NCI-H345 (cell line): ENCODE measurements at places on chromosomes 3 and 15.

- DNase-seq = peak; percentile 33
Observed at GRCh38 chr15:90529371-90530249, at the start of gene CRTC3. CRTC3 (plus strand) TSS chr15:90529923; CDS start chr15:90530072, 149 bp downstream.

- no peak for DNase-seq
Observed at GRCh38 chr15:69794645-69795469, 302.9 kb downstream of the TLE3 start.

GRCh38 chr15:84859144-84859543, 25.3 kb upstream of the SLC28A1 start:
- no peak for DNase-seq

DNA sequence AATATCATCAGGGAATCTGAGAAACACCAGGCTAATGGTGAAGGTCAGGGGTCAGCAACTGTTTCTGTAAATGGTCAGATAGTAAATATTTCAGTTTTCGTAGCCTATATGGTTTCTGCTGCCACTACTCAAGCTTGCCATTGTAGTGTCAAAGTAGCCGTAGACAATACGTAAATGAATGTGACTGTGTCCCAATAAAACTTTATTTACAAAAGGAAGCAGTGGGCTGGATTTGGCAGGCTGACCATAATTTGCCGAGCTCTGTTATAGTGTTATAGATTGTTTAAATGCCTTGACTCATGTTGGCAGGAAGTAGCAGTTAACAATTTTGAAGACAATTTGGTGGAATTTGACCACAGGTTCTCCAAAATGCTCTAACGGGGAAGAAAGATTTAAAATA, 548.2 kb downstream of the FOXP1 start:
- no peak for DNase-seq

DNA sequence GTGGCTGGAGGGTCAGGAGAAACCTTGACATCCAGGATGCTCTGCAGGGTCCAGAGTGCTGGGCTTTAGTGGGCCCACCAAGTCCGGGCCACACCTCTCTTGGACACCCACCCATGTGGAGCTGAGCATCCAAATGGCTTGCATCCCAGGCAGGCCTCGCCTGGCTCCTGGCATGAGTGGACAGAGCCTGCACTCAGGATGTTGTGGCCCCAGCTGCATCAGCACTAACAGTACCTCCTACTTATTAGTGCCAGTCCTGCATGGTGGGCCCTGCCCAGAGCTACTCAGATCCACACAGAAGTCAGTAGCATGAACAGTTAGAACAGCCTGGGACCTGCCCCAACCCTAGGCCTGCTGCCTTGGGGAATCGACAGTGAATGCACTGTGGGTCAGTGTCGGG, 42.2 kb upstream of the MRPS22 start:
- no peak for DNase-seq

DNA sequence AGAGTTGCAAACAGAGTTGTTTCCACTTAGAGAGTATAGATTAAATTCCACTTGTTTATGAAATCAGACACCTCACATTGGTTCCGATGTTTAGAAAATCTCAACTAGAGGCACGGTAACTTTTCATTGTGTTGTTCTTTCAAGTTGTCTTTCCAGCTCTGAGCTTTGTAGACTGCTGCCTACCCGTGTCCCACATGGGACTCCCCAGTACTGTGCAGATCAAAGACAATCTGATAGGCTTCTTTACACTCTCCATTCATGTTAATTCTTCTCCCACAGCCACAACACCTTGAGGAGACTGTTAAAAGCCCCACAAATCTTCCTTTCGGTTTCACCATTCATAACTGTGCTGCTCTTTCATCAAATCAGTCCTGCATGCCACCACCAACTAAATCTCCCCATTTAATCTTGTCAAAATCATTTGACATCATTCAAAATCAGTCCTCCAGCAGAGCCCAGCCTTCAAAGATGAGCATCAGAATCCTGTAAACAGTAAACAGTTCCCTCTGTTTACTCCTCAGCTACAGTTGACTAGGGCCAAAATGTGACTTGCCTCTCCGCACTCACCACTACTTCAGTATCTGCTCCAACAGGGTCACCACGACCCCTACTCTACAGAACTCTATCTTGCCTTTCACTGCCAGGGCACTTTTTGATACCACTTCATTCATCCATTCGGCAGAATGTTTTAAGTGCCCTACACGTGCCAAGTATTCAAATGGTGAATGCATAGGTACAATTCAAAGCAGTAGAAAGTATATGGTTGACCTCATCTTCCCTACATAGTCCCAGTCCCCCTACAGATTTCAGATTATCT, 8.3 kb downstream of the ANXA2 start:
- no peak for DNase-seq

GRCh38 chr3:142961539-142961938, 1.9 kb downstream of the PAQR9 start:
- no peak for DNase-seq

GRCh38 chr15:63887630-63888029, 53.9 kb upstream of the HERC1 start:
- no peak for DNase-seq

DNA sequence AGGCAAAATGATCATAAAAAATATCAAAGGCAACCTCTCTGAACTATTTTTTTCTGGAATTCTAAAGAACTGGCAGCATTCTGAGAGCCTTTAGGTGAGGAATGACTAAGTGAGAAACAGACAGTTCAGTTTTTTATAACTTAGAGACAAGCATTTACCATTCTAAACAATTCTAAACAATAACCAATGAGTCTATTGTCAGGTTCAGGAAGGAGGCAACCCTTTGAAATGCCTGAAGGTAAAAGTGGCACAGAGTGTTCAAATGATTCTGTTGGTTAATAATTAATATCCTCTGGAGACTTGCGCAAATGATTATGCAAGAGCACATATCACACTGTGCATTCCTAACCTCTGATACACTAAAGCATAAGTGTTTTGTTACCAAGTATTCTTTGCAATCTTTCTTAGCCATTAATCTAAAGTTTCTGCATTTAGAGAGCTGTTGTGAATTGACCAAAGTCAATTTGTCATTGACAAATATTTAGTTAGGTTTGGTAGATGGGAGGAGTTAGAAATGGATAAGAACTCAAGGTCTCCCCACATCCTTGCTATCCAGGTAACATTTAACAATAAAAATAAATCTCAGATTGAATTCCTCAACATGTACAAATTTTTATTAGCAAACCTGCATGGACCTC, 9.2 kb upstream of the TGFBR2 start:
- no peak for DNase-seq

GRCh38 chr3:14358426-14359211, 43.8 kb upstream of the SLC6A6 start:
- no peak for DNase-seq

DNA sequence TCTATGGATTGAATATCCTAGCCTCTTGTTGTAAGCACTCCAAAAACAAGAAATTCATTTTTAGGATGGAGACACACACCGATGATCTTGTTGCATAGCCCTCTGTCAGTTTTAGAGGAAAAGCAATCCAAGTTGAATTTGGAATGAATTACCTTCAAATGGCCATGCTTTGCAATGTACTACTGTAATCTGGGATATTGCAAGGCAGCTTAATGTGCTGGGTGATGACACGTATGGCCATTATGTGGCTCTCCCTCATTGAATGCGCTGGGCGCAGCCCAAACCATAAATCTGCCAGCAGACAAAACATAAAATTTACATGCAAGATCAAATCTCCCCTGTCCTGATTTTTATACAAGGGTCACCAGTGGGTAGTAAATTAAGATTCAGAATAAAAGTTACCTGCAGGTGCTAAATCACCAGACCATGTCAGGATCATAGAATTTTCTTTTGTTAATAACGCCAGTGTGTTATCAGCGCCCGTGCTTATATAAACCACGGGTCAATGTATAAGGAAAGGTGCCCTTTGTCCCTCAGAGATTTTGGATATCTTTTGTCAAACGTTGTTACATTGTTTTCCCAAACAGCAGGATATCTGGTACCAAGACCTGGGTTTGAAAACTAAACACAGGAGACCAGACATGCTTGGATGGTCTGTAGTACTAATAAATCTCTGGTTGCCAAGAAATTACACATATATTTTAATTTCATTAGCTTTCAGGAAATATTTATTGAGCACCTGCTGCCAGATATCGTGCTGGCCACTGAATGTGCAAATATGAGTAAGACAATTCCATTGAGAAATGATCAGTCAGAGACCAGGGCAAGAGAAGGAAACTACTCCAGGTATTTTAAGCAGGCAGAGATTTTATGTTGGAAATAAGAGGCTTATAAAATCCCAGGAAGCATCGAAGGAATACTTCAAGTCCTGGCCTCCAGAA, 237.1 kb downstream of the EBLN2 start:
- DNase-seq = no peak

DNA sequence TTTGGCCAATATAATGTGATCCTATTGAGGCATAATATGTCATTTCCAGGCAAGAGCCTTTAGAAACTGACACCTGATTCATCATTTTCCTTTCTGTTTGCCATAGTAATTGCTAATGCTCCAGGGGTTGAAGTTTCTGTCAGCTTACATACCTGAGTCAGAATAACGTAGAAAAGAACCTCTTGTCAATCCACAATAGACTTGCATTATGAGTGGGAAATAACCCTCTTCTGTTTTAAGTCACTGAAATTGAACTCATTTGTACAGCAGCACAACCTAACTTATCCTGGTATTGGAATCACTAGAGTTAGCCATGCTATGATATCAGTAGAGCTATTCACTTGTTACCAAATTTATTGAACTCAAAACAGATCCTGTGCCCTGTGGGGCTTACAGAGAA, 101.7 kb upstream of the TP63 start:
- DNase-seq = no peak

- DNase-seq = no peak
Observed at GRCh38 chr3:42729404-42730145, 27.0 kb upstream of the HHATL start.

GRCh38 chr3:40216471-40216870, 93.0 kb upstream of the EIF1B start:
- DNase-seq = no peak

GRCh38 chr3:30664459-30664858, 58.1 kb downstream of the TGFBR2 start:
- DNase-seq = no peak

DNA sequence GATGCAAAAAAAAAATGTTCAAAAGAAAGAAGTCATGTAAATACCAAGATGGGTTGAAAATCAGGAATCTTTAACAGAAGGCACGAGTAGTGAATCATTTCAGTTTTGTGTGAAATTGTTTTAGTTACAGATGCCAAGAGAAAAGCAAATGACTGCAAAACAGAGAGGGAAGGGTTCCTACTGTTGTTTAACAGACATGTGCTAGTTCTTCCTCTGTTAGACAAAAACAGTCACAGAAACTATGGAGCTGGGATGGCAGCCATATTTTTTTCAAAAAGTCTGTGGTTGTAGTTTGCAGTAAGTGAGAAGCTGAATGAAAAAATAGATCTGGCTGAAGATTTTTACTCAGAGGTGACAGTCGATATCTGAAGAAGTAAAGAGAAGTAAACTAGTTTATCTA, 511.9 kb downstream of the ZIC1 start:
- DNase-seq = no peak

GRCh38 chr3:160381470-160381869, 17.6 kb downstream of the IFT80 start:
- no peak for DNase-seq

DNA sequence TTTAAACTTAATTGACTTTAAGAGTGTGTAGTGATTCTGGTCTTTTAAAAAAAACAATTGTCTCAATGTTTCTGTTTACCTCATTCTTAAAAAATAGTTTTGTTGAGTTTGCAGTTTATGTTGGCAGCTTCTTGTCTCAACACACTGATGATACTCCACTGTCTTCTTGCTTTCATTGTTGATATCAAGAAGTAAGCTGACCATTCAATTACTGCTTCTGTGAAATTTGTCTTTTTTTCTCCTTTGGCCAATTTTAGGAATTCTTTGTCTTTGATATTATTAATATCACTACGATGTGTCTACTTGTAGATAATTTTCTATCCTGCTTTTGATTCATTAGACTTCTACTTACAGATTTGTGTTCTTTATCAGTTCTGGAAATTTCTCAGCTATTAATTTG, 31.4 kb downstream of the PAK2 start:
- no peak for DNase-seq

DNA sequence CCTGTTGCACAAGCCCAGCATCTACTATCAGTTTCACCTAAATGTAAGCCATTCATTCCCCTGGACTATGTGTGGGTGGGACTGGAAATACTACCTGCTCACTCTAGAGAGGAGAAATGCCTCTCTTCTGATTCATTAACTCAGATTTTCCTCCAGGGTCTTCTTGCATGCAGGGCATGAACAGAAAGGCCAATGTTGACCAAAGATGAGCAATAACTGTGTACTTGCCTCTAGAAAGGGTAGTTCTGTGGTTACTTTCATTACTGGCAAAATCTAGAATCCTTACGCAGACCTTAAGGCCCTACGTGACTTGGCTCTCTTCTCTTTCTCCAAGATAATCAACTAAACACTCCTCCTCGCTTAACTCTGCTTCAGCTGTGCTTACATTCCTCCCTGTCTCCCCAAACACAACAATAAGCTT, 81.4 kb upstream of the PSMD6 start:
- DNase-seq = no peak
